ENCODE measurements at places on chromosomes 1 and 21.

- no peak for DNase-seq
These were observed 732.4 kb downstream of the MATN1 start for GRCh38 chr1:29991025-29991424.

DNA sequence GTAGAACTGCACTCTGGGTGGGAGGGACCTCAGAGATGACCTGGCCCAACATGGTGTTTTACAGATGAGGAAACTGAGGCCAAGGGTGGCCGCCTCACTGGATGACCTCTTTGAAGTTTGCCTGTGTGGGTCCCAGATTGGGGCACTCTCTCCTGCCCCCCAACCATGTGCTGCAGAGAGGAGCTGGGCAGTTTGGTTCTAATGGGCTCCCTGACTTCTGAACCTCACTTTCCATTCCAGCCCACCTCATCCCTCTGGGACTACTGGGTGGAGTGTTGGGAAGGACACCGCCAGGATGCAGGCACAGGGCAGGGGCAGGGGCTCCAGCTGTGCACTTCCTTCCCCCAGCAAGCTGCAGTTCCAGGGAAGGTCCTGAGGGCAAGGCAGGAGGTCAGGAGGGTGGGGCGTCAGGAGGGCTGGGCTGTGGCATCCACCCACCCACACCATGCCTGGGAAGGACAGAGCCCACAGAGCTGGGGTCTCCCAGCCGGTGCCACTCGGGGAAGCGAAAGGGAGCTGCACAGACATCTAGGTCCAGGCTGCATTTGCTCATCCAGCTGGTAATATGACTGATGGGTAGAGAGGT lies 10.3 kb upstream of the EPS8L3 start:
- no peak for DNase-seq

DNA sequence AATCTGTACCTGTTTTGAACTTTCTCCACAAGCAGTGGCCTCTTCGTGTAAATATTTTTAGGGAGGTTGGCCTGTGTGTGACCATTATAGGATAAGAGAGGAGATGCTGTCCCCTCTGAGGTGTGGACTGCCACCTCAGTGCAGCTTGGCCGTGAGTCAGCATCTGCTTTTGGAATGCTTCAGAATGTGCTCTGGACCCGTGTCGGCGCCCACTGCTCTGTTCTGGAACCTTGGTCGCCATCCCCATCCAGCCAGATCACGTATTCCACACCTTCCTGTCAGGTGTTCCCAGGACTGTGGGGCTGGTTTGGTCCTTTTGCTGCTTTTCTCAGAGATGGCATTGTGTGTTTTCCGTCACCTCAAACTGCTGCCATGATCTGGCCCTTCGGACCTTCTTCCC lies 5.5 kb downstream of the UCK2 start:
- no peak for DNase-seq

DNA sequence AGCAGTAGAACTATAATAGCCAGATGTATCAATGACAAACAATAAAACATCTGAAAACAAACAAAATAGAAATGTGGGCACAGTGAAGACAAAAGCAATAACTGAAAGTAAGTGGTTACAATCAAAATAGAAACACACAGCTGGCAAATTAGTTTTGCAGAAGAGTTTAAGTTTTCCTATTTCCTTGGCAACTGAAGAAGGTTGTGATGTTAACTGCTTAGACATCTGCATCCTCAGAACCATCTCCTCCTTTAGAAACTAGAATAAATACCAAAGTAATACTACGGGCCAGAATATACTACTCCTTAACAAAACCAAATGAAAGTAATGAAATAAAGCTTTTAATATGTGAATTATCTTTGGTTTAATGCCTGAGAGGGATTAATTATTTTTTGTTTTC lies 605.5 kb downstream of the LTN1 start:
- no peak for DNase-seq

DNA sequence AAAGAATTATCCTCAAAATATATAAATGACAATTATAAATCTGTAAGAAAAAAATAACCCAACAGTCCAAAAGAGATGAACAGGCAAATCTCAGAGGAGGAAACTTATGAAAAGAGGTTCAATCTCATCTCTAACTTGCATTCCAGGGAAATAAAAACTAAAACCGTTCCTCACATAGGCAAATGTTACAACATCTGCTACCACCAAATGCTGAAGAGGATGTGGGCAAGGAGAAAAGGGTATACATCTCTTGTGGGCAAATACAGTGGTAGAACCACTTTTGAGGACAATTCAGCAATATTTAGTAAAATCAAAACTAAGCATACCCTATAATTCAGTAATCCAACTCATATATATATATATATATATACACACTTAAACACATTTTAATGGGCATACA lies 33.7 kb upstream of the SGIP1 start:
- no peak for DNase-seq

DNA sequence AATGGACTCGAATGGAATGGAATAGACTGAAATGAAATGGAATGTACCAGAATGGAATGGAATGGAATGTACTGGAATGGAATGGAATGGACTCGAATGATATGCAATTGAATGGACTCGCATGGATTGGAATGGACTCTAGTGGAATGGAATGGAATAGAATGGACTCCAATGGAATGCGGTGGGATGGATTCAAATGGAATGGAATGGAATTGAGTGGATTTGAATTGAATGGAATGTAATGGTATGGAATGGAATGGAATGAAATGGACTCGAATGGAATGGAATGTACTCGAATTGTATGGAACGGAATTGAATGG lies 99.6 kb upstream of the FBXO28 start:
- no peak for DNase-seq
